Activated T-helper 2 cell treated with anti-CD3 and anti-CD28 coated beads, Interferon-gamma antibody, Interleukin-2, Interleukin-4, amounts not matched to agents 10 μg/mL and 5 μg/mL and 100 μg/mL, durations not matched to agents 14 hours and 24 hours and 36 hours (primary cell): ENCODE measurements at places on chromosomes 4 and X.
A peak's percentile ranks its signal among the peaks of the same experiment; 100 is the strongest.

DNA sequence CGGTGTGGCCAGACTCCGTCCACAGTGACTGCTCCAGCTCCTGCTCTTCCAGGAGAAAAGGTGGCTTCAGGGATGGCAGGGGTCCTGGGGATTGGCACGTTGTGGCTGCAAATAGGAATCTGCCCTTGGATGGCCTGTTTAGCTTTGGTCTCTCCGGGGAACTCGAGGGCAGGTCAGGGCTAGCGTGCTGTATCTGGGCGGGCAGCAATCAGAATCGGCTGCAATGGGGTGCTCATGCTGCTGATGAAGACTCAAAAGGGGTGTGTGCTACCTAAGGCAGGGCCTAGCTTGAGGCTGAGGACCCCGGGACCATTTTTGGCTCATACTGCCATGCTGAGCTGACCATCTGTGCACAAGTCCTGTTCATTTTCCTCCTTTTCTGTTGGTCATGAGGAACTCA lies 51.3 kb downstream of the RGS12 start:
- H3K27ac ChIP-seq, result no peak overlapping the region
- H3K4me1 ChIP-seq, result peaks cover 17% of the 10 kb centered on the region
- peaks cover 3% of the 10 kb centered on the region for H3K27me3 ChIP-seq
- H3K4me3 ChIP-seq, result no peak overlapping the region
- H3K36me3 ChIP-seq, result no peaks in the 10 kb centered on the region
- DNase-seq, result no peak

GRCh38 chr4:110354460-110354859 lies 121.5 kb upstream of the ENPEP start:
- H3K4me1 ChIP-seq, result no peaks in the 10 kb centered on the region
- no peak for DNase-seq
- no peaks in the 10 kb centered on the region for H3K36me3 ChIP-seq
- peaks cover 17% of the 10 kb centered on the region for H3K27me3 ChIP-seq
- H3K4me3 ChIP-seq, result no peak overlapping the region

- no peaks in the 10 kb centered on the region for H3K27me3 ChIP-seq
- H3K4me1 ChIP-seq, result peaks cover 30% of the 10 kb centered on the region
- peak overlapping the region; percentile 72 for H3K27ac ChIP-seq
- peak overlapping the region; percentile 82 for H3K4me3 ChIP-seq
- DNase-seq, result no peak
Observed at GRCh38 chrX:154805696-154806091, 409 bp upstream of the MPP1 start.

DNA sequence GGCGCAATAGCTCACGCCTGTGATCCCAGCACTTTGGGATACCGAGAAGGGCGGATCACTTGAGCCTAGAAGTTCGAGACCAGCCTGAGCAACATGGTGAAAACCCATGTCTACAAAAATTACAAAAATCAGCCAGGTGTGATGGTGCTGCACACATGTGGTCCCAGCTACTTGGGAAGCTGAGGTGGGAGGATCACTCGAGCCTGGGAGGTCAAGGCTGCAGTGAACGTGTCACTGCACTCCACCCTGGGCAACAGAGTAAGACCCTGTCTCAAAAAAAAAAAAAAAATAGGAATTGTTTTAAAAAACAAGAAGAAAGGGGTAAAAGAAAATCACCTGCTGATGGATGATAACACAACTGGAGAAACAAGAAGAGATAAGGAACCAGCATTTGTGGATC lies 38.8 kb downstream of the CHIC2 start:
- no peaks in the 10 kb centered on the region for H3K27me3 ChIP-seq
- peaks cover 2% of the 10 kb centered on the region for H3K4me1 ChIP-seq
- no peak for DNase-seq
- peaks cover 8% of the 10 kb centered on the region for H3K36me3 ChIP-seq
- H3K4me3 ChIP-seq, result no peak overlapping the region

DNA sequence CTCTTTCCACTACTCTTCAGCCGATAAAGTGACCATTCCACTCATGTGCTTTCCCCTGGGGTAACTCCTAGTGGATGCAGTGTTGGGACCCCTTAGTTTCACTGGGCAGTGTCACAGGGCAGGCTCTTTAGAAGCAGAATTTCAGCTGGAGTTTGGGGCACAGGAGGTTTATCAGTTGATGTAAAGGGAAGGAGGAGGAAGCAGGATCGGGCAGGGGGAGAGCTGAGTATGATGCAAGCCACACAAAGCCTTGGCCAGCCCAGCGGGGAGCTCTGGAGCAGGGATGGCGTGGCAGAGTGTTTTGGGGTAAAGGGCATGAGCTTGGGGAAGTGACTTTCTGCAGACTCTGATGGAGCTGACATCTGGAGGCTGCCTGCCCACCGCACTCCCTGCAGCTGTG lies 19.3 kb downstream of the WDR13 start:
- no peaks in the 10 kb centered on the region for H3K36me3 ChIP-seq
- peaks cover 5% of the 10 kb centered on the region for H3K27me3 ChIP-seq
- no peak overlapping the region for H3K27ac ChIP-seq
- H3K4me1 ChIP-seq, result peaks cover 2% of the 10 kb centered on the region
